GM18507 (cell line): ENCODE measurements at places on chromosomes 11 and 22.

GRCh38 chr11:69834811-69835800 lies 15.9 kb upstream of the FGF3 start:
- no peak for DNase-seq

- DNase-seq: no peak
These were observed 20.0 kb downstream of the MARK2 start for GRCh38 chr11:63858628-63859550.

DNA sequence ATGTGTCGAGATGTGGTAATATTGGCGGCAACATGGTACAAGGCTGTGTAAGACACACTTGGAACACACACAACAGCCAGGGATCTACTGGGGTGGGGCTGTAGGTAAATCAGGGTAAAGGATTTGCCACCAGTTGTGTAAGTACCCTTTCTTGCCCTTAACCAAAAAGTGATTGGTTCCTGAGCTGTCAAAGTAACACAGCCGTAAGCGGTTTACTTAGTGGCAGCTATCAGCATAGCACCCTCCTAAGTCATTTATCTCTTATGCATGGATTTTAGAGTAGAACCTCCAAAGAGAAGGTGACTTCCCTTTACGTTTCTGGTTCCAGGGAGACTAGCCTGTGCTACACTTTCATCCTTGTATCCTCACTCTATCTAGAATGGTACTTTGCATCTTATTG lies 57.2 kb downstream of the SPECC1L start:
- no peak for DNase-seq

- DNase-seq: no peak
These were observed 99.6 kb upstream of the RTL6 start for GRCh38 chr22:44597616-44598015.

GRCh38 chr11:16795146-16795545 lies 56.7 kb downstream of the C11orf58 start:
- DNase-seq: no peak

- no peak for DNase-seq
These were observed 5.3 kb upstream of the CDC42EP1 start for GRCh38 chr22:37555029-37555428.

GRCh38 chr11:60952742-60953170 lies 780 bp upstream of the SLC15A3 start:
- no peak for DNase-seq

DNA sequence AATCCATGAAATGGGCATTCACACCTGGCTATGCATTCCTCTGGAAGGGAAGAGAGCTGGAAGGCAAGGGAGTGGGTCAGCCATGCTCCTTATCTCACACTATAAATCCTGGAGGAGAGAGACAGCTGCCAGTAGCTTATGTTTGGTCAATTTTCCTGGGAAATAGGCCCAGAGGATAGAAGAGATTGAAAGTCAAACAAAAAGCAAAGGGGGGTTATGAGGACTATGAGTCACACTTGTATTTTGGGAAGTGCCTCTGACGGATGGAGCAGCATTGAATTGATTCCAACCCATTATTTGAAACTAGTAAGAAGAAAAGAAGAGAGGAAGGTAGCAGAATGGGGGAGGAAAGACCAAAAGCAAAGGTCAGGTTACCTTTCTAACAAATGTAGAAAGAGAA lies 25.0 kb downstream of the SNX19 start:
- no peak for DNase-seq

DNA sequence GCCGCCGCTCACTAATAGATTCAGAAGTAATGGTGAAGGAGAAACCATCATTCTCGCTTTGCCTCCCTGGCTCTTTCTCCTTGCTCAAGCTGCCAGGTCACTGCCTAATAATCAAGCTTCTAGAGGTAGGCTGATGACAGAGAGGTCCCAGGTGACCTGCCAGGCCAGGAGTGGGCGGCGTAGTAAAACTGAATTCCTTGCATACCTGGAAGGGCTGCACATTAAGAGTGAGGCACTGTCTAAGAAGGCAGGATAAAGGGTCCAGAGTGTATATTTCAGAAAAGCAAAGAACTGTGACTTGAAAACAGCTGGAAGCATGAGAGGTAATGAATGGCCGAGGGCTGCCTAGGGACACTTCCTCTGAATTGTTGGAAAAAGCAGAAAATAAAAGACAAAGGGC lies 4.1 kb downstream of the SYT13 start:
- DNase-seq: no peak

GRCh38 chr11:105690467-105690866 lies 80.6 kb downstream of the GRIA4 start:
- DNase-seq: no peak

- DNase-seq: no peak
These were observed 349.7 kb downstream of the BUD13 start for GRCh38 chr11:116422956-116423600.

- no peak for DNase-seq
These were observed 107.5 kb downstream of the PKNOX2 start for GRCh38 chr11:125272092-125272491.

GRCh38 chr11:36460220-36460619 lies 49.9 kb downstream of the TRAF6 start:
- DNase-seq: no peak

- no peak for DNase-seq
These were observed 27.1 kb downstream of the MYEOV start for GRCh38 chr11:69320756-69321741.

- DNase-seq: no peak
These were observed 4.1 kb upstream of the ANKRD13D start for GRCh38 chr11:67284811-67285540.

- no peak for DNase-seq
These were observed 224.3 kb downstream of the JRKL start for GRCh38 chr11:96614101-96614500.

GRCh38 chr22:41856469-41856868 lies 23.6 kb downstream of the SREBF2 start:
- no peak for DNase-seq

- no peak for DNase-seq
These were observed 40.1 kb upstream of the CXCR5 start for GRCh38 chr11:118843565-118843964.

- no peak for DNase-seq
These were observed 65.4 kb downstream of the MICAL2 start for GRCh38 chr11:12175694-12176241.

DNA sequence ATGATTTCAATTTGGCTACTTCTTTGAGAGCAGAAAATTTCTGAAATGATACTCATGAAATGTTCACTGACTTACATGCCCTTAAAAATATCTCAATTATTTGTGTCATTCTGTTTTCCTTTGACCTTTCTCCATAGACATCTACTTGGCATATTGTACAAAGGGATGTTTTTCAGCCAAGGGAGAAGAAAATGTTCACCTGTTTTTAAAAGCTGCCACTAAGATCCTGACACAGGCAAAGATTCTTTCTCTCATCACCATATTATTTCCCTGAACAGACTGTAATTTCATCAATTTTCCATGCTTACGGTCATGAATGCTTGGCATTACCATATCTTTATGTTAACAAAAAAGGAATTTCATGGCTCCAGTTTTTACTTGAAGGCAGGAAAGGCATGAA lies 67.4 kb upstream of the DBX1 start:
- no peak for DNase-seq

DNA sequence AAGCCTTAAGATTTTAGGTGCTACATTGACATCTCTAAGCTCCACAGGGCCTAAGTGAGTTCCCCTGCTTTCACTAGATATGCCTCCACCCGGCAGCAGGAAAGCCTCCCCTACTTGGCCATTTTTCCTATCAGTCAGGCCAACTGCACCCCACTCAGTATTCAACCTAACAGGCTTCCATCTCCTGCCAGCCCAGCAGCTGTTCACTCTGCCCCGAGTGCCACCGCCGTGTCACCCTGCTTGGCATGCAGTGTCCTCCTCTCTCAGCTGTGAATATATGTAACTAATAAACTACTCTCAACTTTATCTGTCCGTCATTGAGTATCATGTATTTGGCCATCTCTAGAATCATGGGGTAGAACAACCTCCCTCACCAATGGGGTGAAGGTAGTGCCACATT lies 9.0 kb upstream of the OR6M1 start:
- DNase-seq: no peak

DNA sequence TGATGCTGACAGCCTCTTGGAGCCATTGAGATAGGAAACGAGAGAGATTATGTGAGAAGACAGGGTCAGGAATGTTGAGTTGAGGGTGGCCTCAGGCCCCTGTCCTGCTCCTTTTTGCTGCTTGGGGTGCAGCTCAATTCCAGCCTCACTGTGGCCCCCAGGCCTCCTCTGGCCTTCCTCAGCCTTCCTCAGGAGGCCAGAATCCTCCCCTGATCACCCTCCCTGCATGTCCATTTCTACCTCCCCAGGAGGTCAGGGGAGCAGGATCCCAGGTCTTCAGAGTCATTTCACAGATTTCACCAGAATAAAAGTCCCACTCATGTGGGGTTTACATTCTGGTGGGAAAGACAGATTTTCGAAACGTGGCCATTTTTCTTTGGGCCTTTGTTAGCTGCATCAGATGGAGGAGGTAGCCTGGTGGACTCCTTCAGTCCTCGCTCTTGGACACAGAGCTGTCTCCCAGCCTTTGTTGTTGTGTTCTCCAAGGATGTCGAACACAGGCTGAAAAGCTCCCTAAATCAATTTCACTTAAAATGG lies 2.2 kb upstream of the KCNQ1OT1 start:
- DNase-seq: no peak

DNA sequence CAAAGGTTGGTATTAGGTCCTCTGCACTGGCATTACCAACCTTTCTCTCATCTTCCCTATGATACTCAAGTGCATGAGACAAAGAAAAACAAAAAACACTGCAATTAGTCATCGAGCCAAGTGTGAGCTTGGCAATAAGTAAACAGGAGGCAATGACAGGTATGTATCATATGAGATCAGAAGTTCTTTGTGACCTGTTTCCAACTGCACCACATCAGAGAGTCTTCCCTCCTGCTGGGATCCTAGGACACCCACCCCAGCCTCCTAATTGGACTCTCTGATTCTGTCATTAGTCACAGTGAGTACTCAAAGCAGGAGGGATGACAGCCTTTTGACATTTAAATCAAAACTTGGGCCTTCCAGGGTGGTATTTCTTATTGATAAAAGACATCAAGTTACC lies 7.8 kb upstream of the JAML start:
- no peak for DNase-seq

DNA sequence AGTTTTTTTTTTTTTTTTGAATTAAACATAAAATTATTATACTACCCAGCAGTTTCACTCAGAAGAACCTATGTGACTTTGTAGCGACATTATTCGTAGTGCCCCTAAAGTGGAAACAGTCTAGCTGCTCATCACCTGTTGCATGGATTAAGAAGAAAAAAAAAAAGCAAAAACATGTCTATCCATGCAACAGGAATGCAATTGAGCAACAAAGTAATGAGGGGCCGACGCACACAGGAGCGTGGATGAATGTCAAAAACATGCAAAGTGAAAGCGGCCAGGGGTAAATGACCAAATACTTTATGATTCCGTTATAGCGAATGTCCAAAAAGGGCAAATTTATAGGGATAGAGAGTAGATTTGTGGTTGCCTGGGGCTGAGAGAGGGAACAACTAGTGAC lies 16.3 kb downstream of the MYO18B start:
- no peak for DNase-seq

GRCh38 chr11:96062134-96062533 lies 138.2 kb upstream of the MTMR2 start:
- no peak for DNase-seq

DNA sequence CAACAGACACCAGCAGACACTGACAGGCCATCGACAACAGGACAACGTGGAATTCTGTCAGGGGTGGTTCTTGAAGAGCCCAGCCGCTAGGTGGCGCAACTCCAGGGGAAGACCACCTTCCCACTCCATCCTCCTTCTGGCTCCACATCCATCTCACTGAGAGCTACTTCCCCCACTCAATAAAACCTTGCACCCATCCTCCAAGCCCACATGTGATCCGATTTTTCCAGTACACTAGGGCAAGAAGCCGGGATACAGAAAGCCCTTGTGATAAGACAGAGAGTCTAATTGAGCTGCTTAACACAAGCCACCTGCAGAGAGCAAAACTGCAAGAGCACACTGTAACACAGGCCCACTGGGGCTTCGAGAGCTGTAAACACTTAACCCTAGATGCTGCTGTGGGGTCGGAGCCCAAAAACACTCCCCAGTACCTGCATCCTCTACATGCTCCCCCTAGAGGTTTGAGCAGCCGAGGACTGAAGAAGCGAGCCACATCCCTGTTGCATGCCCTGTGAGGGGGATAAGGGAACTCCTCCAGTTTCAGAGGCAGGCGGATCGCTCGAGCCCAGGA lies 11.5 kb upstream of the RAB39A start:
- no peak for DNase-seq

DNA sequence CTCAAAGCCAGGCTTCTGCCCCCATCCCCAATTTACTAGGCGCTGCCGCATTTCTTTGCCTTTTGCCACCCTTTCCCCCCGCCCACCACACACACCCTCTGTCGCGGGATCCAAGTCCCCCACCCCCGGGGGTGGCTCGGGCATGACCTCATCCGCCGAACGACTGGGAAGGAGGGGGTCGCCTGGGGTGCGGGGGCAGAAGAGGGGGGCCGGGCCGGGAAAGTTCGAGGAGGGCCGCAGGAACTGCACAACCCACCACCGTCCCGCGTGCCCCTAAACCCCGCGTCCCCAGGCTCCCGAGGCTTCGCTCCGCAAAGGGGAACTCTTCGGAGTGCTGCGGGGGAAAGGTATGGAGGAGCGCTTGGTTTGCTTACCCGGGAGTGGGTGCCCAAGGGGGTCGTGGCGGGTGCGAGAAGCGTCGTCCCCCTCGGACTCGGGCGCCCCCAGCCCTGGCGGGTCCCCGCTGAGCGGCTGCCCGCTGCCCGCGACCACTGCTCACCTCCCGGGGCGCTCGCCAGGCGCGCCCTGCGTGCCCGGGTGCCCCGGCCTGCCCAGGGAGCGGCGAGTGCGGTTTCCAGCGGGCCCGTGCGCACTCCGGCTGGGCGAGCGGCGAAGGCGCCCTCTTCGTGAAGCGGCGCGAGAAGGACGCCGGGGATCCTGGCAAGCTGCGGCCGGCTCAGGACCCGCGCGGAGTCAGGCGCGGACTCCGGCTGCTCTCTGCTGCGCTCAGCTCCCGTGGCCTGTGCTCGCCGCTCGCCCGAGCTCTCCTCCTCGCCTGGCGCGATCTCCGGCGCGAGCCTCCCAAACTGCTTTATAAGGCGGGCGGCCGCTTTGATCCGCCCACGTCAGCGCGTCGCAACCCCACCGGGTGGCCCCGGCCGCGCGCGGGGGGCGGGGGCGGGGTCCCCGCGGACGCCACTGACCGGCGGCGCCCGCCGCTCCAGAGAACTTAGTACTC lies 4.0 kb upstream of the WNT11 start:
- no peak for DNase-seq

DNA sequence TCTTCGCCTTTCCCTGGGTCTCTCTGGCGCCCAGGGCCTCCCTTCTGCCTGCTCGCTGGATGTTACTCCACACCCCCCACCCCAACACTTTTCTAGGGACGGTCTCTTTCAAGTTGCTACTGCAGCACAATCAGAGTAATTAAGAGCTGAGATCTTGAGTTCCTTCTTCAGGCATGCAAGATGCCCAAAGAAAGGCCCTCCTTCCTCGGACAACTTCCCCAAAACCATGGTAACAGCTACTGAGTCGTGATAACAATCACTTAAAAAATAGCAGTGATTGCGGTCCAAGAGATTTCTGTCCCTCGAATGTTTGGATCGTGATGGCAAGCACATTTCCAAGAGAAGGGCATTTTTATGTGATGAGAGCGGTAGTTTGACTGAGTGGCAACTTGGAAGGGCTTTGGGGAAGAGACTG lies 638 bp upstream of the TENM4 start:
- no peak for DNase-seq
